ENCODE measurements at places on chromosomes 6 and 20. TPM values are rescaled to one million over a fixed set of nuclear protein-coding genes. Genes with fewer than 3 reads are reported as not detected.

- H3K4me1 ChIP-seq = no peaks in the 10 kb centered on the region
- no peak overlapping the region for H3K4me3 ChIP-seq
- H3K36me3 ChIP-seq = no peaks in the 10 kb centered on the region
- no peak overlapping the region for H3K27ac ChIP-seq
- peaks cover 9% of the 10 kb centered on the region for H3K27me3 ChIP-seq
- DNase-seq = no peak
These were observed 14.8 kb upstream of the MAS1L start for GRCh38 chr6:29502597-29502996.

DNA sequence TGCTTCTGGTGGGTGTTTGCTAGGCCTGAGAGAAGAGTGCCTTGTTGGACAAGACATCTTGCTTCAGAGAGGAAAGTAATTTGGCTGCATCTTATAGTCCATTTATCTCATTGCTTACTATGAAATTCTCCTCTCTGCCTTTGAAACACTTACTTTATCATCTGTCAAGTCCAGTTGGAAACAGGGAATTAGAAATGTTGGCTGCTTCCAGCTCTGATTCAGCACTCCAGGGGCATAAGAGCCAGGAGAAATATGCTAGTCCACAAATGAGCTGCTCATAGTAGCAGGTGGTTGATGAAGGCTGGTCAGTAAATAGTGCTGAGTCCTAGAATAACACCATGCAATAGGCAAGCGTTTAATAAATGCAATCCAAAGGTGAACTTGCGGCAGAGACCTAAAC, 227.1 kb downstream of the SLC35F1 start:
- H3K27me3 ChIP-seq = no peaks in the 10 kb centered on the region
- no peaks in the 10 kb centered on the region for H3K36me3 ChIP-seq
- no peaks in the 10 kb centered on the region for H3K4me1 ChIP-seq
- no peak overlapping the region for H3K4me3 ChIP-seq
- H3K27ac ChIP-seq = no peak overlapping the region

- no peak overlapping the region for H3K4me3 ChIP-seq
- H3K36me3 ChIP-seq = no peaks in the 10 kb centered on the region
- H3K27me3 ChIP-seq = no peaks in the 10 kb centered on the region
- H3K27ac ChIP-seq = no peak overlapping the region
- H3K4me1 ChIP-seq = no peaks in the 10 kb centered on the region
These were observed 450.7 kb upstream of the OPRM1 start for GRCh38 chr6:153588330-153588729.

GRCh38 chr20:21918398-21918797, 212.9 kb downstream of the PAX1 start:
- DNase-seq = no peak
- no peaks in the 10 kb centered on the region for H3K4me1 ChIP-seq
- H3K4me3 ChIP-seq = no peak overlapping the region

- no peaks in the 10 kb centered on the region for H3K36me3 ChIP-seq
- no peak overlapping the region for H3K4me3 ChIP-seq
- H3K27ac ChIP-seq = no peak overlapping the region
- DNase-seq = no peak
- no peaks in the 10 kb centered on the region for H3K4me1 ChIP-seq
These were observed 77.6 kb downstream of the LIN28B start for GRCh38 chr6:105034470-105034869.

GRCh38 chr6:147087641-147088040, 116.6 kb upstream of the STXBP5 start:
- no peak for DNase-seq
- H3K27ac ChIP-seq = no peak overlapping the region
- no peaks in the 10 kb centered on the region for H3K4me1 ChIP-seq

DNA sequence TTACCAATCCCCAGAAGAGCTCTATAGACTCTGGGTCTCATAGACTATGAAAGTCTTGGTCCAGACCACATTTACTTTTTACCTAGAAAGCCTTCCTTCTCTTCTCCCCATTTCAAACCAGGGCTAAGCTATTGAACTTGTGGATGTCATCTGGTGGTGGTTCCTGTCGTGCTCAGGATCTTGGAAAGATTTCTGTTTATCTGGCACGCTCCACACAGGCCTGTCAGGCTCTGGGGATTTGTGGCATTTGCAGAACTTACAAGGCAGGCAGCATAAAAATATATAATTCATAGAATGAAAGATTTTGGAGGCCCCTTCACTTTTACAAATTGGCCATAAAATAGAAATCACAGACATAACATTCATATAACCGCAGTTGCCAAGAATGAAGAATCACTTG, 188.1 kb downstream of the UST start:
- H3K27ac ChIP-seq = no peak overlapping the region
- no peak for DNase-seq
- no peaks in the 10 kb centered on the region for H3K36me3 ChIP-seq
- H3K4me3 ChIP-seq = no peak overlapping the region
- H3K27me3 ChIP-seq = no peaks in the 10 kb centered on the region

DNA sequence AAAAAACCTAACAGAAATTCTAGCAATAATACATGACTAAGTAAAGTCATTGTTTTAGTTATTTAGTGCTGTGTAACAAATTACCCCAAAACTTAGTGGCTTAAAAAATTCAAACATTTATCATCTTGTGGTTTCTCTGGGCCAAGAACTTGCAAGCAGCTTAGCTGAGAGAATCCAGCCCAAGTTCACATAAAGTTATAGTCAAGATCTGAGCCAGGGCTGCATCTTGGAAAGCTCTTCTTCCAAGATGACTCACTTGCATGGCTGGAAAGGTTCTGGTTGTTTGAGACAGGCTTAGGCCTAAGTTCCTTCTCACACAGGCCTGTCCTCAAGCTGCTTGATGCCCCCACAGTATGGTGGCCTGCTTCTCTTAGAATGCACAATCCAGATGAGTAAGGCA, 217.8 kb upstream of the TSHZ2 start:
- H3K36me3 ChIP-seq = no peaks in the 10 kb centered on the region
- peaks cover 2% of the 10 kb centered on the region for H3K27me3 ChIP-seq
- no peaks in the 10 kb centered on the region for H3K4me1 ChIP-seq

- no peak overlapping the region for H3K4me3 ChIP-seq
- no peak for DNase-seq
- H3K36me3 ChIP-seq = no peaks in the 10 kb centered on the region
- H3K27ac ChIP-seq = no peak overlapping the region
These were observed 44.0 kb upstream of the SLC22A16 start for GRCh38 chr6:110520209-110520965.

DNA sequence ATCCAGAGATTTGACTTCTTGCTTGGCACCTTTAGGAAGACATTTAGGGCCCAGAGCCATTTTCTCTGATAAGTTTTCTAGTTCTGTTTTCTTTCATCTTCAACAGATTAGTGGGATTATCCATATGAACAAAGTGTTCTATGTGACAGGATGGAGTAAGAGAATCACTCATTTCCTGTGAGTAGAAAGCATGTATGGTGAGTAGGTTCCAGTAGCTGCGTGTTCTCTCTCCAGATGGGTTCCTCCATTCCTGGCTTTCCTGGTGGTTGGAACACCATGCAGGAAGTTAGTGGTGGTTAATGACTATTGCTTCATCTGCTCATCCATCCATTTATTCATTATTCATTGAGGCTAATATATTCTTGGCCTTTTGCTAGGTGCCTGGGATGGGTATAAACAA, 54.0 kb downstream of the EFCAB8 start:
- H3K4me3 ChIP-seq = no peak overlapping the region
- H3K4me1 ChIP-seq = no peaks in the 10 kb centered on the region
- no peak for DNase-seq
- H3K27me3 ChIP-seq = no peaks in the 10 kb centered on the region
- H3K36me3 ChIP-seq = peaks cover 3% of the 10 kb centered on the region

DNA sequence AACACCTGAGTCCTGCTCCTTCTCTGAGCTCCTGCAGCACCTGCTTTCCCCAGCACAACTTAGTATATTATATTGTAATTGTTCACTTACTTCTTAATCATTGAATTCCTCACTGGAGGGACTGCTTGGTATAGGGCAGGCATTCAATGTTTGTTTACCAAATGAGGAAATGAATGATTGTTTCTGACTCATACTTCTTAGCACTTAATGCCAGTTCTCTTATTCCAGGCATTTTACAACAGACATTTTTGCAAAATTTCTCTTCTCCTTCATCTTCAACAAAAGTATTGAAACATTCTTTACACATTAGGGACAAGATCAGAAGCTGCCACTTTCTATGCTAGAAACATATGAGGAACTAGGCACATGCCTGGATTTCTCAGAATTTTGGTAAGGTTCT, 119.4 kb downstream of the TBX18 start:
- H3K36me3 ChIP-seq = no peaks in the 10 kb centered on the region
- H3K27ac ChIP-seq = no peak overlapping the region
- H3K4me1 ChIP-seq = no peaks in the 10 kb centered on the region
- H3K4me3 ChIP-seq = no peak overlapping the region

- H3K27me3 ChIP-seq = no peaks in the 10 kb centered on the region
- no peak for DNase-seq
- no peaks in the 10 kb centered on the region for H3K4me1 ChIP-seq
- H3K36me3 ChIP-seq = peaks cover 19% of the 10 kb centered on the region
These were observed 40.4 kb downstream of the DNAAF9 start for GRCh38 chr20:3367089-3367488.

MLN gene
- not detected for total RNA-seq

WFDC10B gene
- not detected for total RNA-seq

PRL gene
- total RNA-seq = not detected

LCA5 gene
- 0.17 TPM for total RNA-seq

PNLDC1 gene
- 0.24 TPM for total RNA-seq

Data from activated B cell treated with CpG ODN at 0.5 μM for 24 hours (primary cell).